Stimulated activated naive B cell treated with anti-CD40 and anti-IgM and Interleukin-4, amounts not matched to agents 10 μg/mL and 1 μg/mL and 100 μg/mL, for 72 hours (primary cell): ENCODE measurements at places on chromosomes 12 and 14.

- no peak overlapping the region for H3K27ac ChIP-seq
- peaks cover 49% of the 10 kb centered on the region for H3K36me3 ChIP-seq
- no peak overlapping the region for H3K4me3 ChIP-seq
- H3K4me1 ChIP-seq: no peaks in the 10 kb centered on the region
- H3K27me3 ChIP-seq: no peaks in the 10 kb centered on the region
These were observed 41.9 kb downstream of the MMAB start for GRCh38 chr12:109531411-109531810.

DNA sequence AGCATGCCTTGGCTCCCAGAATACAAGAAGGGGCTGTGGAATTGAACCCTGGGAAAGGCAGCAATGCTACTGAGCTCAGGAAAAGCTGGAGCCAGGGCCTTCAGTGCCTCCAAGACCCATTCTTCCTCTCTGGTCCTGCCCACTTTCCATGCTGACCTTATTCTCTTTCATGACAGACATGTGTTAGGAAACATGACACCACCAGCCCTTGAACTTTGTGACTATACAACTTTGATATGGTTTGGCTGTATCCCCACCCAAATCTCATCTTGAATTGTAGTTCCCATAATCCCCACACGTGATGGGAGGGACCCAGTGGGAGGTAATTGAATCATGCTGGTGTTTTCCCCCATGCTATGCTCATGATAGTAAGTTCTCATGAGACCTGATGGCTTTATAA lies 408.2 kb downstream of the DPF3 start:
- no peak for DNase-seq
- no peak overlapping the region for H3K4me3 ChIP-seq
- H3K36me3 ChIP-seq: peaks cover 11% of the 10 kb centered on the region
- no peak overlapping the region for H3K27ac ChIP-seq
- peaks cover 18% of the 10 kb centered on the region for H3K4me1 ChIP-seq

- no peak for DNase-seq
- peaks cover 16% of the 10 kb centered on the region for H3K4me1 ChIP-seq
- peak overlapping the region; percentile 67 for H3K4me3 ChIP-seq
- peaks cover 10% of the 10 kb centered on the region for H3K27me3 ChIP-seq
- peak overlapping the region; percentile 77 for H3K27ac ChIP-seq
- H3K36me3 ChIP-seq: no peaks in the 10 kb centered on the region
These were observed 112.8 kb upstream of the PELI2 start for GRCh38 chr14:56005191-56006053.

GRCh38 chr12:111322336-111323250 lies 46.3 kb downstream of the PHETA1 start:
- H3K27ac ChIP-seq: no peak overlapping the region
- DNase-seq: no peak
- H3K4me3 ChIP-seq: no peak overlapping the region
- H3K27me3 ChIP-seq: peaks cover 4% of the 10 kb centered on the region

GRCh38 chr12:62320054-62320453 lies 59.9 kb downstream of the USP15 start:
- H3K4me3 ChIP-seq: no peak overlapping the region
- DNase-seq: no peak
- no peak overlapping the region for H3K27ac ChIP-seq
- H3K36me3 ChIP-seq: peaks cover 39% of the 10 kb centered on the region

DNA sequence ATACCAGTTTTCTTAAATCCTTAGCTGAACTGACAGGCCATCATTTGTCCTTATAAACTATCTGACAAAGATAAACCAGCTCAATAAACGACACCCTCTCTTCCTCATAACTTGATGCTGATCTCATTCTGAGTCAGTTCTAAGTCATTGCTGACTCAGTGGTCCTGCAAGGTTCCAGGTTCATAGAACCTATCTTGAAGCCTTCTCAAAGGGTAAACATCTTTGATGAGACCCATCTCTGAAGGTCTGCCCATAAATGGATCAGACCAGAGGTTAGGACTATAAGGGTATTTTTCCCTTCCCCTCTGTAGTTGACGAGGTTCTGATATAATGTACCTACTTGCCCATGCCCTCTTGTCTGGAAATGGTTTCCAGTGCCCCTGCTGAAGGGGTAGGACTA lies 11.9 kb downstream of the NAA25 start:
- peaks cover 29% of the 10 kb centered on the region for H3K36me3 ChIP-seq
- peak overlapping the region; percentile 96 for H3K27ac ChIP-seq
- H3K4me1 ChIP-seq: peaks cover 69% of the 10 kb centered on the region

DNA sequence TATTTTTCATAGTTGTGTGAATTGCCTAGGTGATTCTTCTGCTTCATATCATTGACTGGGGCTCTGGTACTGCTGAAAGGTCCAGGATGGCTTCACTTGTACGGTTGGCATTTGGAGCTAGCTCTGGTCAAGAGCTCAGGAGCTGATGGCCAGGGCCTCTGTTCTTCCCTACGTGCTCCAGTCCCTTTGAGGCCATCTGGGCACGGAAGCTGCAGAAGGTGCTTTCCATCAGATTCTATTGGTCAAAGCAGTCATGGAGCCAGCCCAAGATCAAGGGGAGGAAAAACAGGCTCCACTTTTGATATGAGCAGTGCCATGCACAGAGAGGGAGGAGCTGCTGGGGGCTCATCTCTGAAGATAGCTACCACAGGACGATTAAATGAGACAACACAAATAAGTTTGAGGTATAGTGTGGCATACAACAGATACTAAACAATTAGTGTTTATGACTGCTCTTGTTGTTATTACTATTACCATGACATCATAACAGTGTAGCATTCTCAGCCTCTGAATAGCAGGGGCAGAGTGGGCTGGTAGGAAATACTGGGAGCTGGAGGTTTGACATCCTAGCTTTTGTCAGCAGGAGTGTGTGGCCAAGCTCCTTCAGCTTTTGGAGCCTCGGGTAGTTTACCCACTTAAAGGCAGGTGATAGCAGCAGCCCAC lies 10.4 kb downstream of the KRT83 start:
- H3K27ac ChIP-seq: no peak overlapping the region
- no peak for DNase-seq
- peaks cover 58% of the 10 kb centered on the region for H3K27me3 ChIP-seq
- peaks cover 3% of the 10 kb centered on the region for H3K4me1 ChIP-seq

- no peak overlapping the region for H3K27ac ChIP-seq
- no peaks in the 10 kb centered on the region for H3K4me1 ChIP-seq
- no peaks in the 10 kb centered on the region for H3K36me3 ChIP-seq
These were observed 196.6 kb upstream of the TMTC1 start for GRCh38 chr12:29980304-29980703.

GRCh38 chr14:69244946-69245345 lies 15.0 kb upstream of the GALNT16 start:
- DNase-seq: no peak
- H3K4me3 ChIP-seq: no peak overlapping the region
- H3K27me3 ChIP-seq: no peaks in the 10 kb centered on the region
- H3K4me1 ChIP-seq: peaks cover 2% of the 10 kb centered on the region
- no peak overlapping the region for H3K27ac ChIP-seq

DNA sequence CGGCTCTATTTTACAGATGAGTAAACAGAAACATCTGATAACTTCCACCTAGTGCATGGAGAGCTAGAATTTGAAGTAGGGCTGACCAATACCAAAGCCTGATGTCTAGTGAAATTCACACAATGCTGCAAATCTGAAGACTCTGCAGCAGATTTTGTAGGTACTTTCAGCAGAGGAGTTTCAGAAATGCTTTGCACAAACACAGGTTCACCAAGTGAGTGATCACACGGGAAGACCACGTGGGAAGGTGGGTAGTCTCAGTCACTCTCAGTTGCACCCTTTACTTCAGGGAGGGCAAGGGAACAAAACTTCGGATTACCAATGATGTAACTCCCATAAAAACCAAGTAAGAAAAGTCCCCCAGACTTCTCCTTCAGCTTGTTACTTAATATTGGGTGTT lies 63.3 kb upstream of the DAAM1 start:
- H3K27me3 ChIP-seq: no peaks in the 10 kb centered on the region
- no peak overlapping the region for H3K4me3 ChIP-seq
- H3K4me1 ChIP-seq: no peaks in the 10 kb centered on the region
- H3K27ac ChIP-seq: no peak overlapping the region
- H3K36me3 ChIP-seq: no peaks in the 10 kb centered on the region
- no peak for DNase-seq

DNA sequence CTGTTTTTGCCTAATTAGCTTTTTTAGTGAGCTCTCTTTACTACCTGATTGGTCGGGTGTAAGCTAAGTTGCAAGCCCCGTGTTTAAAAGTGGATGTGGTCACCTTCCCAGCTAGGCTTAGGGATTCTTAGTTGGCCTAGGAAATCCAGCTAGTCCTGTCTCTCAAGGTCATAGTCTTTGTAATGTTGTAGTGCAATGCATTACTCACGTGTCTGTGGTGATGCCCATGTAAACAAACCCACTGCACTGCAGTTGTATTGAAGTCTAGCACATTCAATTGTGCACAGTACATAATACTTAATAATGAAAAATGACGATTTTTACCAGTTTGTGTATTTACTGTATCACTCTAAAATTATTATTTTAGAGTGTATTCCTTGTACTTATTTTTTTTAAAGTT lies 335.5 kb downstream of the NUAK1 start:
- no peaks in the 10 kb centered on the region for H3K27me3 ChIP-seq
- H3K4me1 ChIP-seq: no peaks in the 10 kb centered on the region
- no peaks in the 10 kb centered on the region for H3K36me3 ChIP-seq
- no peak overlapping the region for H3K27ac ChIP-seq

DNA sequence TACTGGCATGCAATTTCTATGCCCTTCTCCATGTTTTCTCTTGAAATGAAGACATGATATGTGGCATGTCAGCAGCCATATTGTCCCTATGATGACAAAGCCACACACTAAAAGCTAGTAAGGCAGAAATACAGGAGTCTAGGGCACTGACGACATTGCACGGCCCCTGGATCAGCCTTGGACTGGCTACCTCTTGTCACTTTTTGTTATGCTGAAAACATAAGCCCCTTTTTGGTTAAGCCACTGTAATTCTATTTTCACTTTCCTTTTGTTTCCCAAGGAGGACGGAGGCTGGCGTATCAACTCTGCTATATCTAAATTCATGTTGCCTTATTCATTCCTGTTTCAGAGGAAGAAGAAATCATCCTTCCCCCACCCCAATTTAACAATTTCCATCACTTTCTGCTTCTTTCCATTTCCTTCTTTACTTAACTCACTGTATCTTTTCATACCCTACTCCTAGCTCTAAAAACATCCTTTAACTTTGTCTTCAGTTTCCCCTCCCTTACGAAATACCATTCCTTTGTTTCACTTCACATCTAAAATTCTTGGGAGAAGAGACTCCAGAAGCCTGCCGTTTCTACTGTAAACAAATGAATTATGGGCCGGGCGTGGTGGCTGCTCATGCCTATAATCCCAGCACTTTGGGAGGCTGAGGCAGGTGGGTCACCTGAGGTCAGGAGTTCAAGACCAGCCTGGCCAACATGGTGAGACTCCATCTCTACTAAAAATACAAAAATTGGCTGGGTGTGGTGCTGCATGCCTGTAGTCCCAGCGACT lies 364.1 kb downstream of the PCNX1 start:
- no peak overlapping the region for H3K4me3 ChIP-seq
- peaks cover 13% of the 10 kb centered on the region for H3K4me1 ChIP-seq
- DNase-seq: no peak
- no peak overlapping the region for H3K27ac ChIP-seq
- peaks cover 9% of the 10 kb centered on the region for H3K36me3 ChIP-seq

DNA sequence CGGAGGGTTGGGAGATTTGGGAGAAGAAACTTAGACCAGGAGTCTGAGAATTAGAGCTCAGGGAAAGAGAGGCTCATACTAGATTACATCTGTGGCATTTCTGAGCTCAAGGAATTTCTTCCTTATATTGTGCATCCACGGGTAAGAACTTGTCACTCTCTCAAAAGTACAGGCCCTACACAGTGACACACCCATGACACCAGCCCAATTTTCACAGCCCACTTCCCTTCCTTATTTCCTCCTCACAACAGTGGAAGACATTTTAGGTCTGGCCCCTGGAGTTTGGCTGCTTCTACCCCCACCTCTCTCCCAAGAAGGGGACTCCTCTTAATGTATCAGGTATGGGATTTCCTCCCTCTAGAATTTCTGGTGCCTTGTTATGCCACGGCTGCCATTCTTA lies 9.2 kb upstream of the ZNF385A start:
- no peaks in the 10 kb centered on the region for H3K27me3 ChIP-seq
- H3K36me3 ChIP-seq: no peaks in the 10 kb centered on the region
- DNase-seq: no peak
- H3K4me3 ChIP-seq: no peak overlapping the region
- H3K4me1 ChIP-seq: peaks cover 34% of the 10 kb centered on the region
- H3K27ac ChIP-seq: peak overlapping the region; percentile 87

DNA sequence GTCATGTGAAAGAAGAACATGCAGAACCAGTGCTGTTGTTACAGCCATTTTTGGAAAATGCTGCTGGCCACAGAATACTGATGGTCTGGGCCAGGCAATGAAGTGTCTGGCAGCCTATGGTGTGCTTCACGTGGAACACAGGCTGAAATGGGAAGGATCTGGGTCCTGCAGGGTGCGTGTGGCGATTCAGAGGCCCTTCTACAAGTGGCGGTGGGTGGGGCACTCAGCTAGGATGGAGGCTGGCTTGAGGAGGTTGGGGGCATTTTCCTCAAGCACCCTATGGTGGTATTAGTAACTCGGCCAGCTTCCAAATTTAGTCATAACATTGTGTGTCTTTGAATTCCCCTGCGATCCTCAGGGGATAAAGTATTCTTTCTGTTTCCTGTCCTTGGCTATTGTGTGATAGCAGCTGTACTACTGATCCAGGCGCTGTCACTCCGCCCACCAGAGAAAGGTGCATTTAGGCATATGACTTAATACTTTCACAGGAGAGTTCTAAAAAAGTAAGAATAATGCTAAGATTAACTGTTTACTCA lies 9.2 kb upstream of the RAD52 start:
- peak overlapping the region; percentile 50 for H3K4me3 ChIP-seq
- peak; percentile 58 for DNase-seq
- peak overlapping the region; percentile 91 for H3K27ac ChIP-seq
- H3K36me3 ChIP-seq: no peaks in the 10 kb centered on the region

GRCh38 chr14:57317248-57317833 lies 48.6 kb downstream of the AP5M1 start:
- DNase-seq: peak; percentile 42
- H3K36me3 ChIP-seq: no peaks in the 10 kb centered on the region
- H3K4me3 ChIP-seq: no peak overlapping the region
- H3K27ac ChIP-seq: no peak overlapping the region
